ENCODE measurements at places on chromosomes 6 and 20. TPM values are rescaled to one million over a fixed set of nuclear protein-coding genes. Genes with fewer than 3 reads are reported as not detected.

The NKX2-4 gene
- total RNA-seq = not detected

The SYCP2L gene
- not detected for total RNA-seq

The MUC21 gene
- total RNA-seq = not detected

The ARMH2 gene
- not detected for total RNA-seq

The ZBTB9 gene
- total RNA-seq = 2.6 TPM

The MTHFD1L gene
- 19.3 TPM for total RNA-seq

The GMEB2 gene
- total RNA-seq = 9.0 TPM

The SASH1 gene
- 27.6 TPM for total RNA-seq

The SIRPD gene
- not detected for total RNA-seq
